Fibroblast of skin of right quadriceps (primary cell): ENCODE measurements at places on chromosomes 5 and 9.

- DNase-seq = no peak
Observed at GRCh38 chr9:3288686-3289085, 237.1 kb downstream of the RFX3 start.

- DNase-seq = no peak
Observed at GRCh38 chr9:38358390-38359296, 33.9 kb upstream of the ALDH1B1 start.

- DNase-seq = peak; percentile 19
Observed at GRCh38 chr5:32690153-32690552, 21.0 kb upstream of the NPR3 start.

DNA sequence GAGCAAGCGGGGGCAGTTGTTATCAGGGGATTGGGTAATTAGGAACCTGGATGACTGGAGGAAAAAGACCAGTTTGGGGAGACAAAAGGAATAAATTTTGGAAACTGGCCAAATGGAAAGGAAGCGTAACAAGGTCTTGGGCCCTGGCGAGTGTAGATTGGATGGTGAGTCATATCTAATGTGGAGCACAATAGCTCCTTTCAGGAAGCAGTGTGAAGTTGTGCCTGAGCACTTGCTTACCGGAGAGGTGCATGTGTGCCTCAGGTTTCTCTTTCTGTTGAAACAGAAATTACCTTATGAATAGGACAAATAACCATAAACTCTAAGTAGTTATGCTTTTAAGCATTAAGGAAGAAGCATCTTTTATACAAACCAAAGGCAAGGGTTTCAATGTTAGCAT is 176.4 kb downstream of the KIF4B start:
- DNase-seq = no peak

GRCh38 chr9:71663216-71663615 is 105.1 kb downstream of the CEMIP2 start:
- DNase-seq = no peak

DNA sequence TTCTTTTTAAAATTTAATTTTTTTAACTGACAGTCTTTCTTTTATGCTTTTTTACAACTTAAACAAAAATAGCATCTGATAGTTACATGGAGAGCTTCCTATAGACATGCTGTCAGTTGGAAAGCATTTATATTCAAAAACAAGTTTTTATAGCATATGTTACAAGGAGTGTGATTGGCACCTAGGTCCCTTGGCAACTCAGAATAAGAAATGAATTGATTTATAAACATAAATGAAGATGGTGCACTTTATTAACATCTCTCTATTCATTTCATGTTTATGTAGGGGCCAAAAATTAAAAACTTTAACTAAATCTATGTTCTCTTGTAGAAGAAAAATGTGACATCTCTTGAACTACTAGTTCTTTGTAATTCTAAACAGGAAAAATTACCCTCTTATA is 153.2 kb downstream of the XRCC4 start:
- no peak for DNase-seq

- peak; percentile 38 for DNase-seq
Observed at GRCh38 chr5:91382530-91383026, 539 bp downstream of the ARRDC3 start.

GRCh38 chr5:156087577-156088110 is 239.3 kb upstream of the SGCD start:
- DNase-seq = peak; percentile 11
